ENCODE measurements at places on chromosomes 12 and 14.
A peak's percentile ranks its signal among the peaks of the same experiment; 100 is the strongest.

GRCh38 chr12:84986117-84986516 lies 50.0 kb downstream of the TSPAN19 start:
- no peak for DNase-seq

DNA sequence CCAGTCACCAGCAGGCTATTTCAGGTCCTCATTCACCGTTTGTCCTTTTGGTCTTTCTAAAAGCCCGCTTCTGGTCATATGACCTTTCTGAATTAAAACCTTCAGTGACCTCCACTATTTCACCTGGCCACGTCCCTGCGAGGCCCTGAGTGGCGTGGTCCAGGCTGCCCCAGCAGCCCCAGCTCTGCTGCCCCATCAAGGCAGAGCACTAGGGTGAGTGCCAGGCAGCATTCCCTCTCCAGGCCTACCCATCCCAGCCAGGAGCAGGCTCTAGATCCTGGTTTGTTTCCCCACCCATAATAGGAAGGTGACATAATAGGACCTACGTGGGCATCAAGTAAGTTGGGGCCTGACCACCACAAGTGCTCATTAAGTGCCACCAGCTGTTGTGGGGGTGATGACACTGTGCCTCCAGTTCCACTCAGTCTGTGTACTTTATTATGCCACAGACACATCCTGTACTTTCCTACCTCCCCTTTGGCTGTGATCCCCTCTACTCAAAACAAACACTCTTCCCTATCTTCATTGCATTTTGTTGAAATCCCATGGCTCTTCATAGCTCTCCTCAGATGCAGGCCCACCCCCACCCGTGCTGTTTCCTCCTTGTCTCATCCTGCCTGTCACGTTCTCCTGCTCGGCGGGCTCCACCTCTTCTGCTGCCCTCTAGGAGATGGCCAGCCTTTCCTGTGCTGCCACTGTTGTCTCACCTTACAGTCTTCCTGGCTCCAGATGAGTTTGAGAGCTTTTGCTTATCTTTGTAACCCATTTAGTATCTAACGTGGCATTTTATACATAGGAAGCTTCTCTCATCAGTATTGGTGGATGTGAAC lies 21.4 kb downstream of the CKB start:
- no peak for DNase-seq

- DNase-seq = no peak
Measured at GRCh38 chr14:96084796-96085195, 45.6 kb downstream of the C14orf132 start.

- DNase-seq = peak; percentile 58
Measured at GRCh38 chr12:63944586-63945228, 100.2 kb downstream of the SRGAP1 start.

DNA sequence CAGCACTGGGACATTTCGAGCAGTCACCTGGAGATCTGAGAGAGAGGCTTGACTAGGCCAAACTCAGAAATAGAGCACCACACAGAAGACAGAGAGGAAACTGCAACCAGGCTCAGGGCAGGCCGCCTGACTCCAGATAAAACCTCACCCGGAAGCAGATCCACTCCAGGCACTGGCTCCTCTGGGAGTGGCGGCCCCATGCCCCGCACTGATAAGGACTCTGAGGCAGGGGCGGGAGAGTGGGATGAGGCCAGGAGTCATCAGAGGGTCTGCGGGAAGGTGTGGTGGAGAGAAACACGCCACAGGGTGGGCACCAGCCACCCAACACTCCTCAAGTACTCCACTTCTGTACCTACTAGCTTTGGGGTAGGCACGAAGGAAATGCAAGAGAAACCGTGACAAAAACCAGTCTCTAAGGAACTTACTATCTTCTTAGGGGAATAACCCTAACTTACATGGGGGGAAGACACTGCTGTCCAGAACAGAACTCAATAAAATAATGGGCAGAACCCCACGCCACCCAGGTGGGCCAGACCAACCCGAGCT lies 71.3 kb downstream of the CHGA start:
- DNase-seq = no peak

- DNase-seq = no peak
Measured at GRCh38 chr12:96237465-96238077, 43.4 kb downstream of the ELK3 start.

DNA sequence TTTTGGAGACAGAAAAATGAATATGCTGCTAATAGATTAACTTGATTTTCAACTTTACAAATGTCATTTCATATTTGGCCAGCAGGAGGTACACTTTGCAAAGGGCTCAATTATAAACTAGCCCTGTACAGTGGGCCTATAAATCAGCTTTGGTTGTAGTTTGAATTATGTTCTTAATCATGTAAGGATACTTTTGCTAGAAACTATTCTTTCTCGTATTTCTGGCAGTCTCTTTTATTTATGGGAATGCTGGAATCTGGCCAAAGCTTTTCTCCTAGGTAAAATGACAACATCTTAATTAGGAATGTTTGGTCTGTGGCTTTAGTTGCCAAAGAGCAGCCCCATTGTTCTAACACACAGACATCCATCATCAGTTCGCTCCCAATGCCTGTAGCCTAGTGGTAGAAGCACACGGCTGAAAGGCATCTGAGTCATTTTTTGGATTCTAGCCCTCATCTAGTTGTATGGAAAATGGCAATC lies 1322.3 kb upstream of the SEL1L start:
- DNase-seq = peak; percentile 86

DNA sequence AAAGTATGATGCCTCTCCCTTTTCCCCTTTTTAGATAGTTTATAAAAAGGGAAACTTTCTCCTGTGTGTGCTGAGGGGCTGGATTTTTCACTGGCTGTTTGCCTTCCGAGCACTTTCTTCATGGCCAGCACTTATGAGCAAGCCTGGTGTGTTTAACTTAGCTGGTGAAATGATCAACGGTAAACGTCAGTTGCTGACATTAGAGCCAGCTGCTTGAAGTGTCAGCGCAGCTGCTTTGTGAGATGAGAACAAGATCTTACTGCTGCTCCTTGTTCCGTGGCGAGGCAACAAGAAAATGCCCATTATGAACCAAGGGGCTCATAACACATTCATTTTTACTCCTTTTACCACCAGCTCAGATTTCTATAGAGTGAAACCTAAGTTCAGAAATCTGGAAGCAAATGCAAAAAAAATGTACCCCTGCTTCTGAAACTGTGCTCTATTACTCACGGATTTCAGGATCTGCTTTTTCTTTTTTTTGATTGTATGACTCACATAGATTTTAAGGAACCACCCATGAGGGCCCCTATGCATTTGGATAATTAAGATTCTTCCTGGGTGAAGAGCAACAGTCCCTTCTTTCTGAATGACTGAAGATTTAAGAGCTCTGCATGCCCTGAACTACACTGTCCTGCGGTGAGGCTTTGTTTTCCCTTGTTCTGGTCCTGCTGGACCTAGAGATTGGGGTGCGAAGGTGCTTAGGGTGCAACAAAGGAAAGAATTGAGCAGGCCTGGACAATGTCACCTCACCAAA lies 74.3 kb upstream of the CPM start:
- peak; percentile 7 for DNase-seq

GRCh38 chr14:104660597-104660996 lies 28.8 kb upstream of the INF2 start:
- DNase-seq = no peak

GRCh38 chr12:99066726-99067125 lies 421.6 kb downstream of the APAF1 start:
- no peak for DNase-seq

DNA sequence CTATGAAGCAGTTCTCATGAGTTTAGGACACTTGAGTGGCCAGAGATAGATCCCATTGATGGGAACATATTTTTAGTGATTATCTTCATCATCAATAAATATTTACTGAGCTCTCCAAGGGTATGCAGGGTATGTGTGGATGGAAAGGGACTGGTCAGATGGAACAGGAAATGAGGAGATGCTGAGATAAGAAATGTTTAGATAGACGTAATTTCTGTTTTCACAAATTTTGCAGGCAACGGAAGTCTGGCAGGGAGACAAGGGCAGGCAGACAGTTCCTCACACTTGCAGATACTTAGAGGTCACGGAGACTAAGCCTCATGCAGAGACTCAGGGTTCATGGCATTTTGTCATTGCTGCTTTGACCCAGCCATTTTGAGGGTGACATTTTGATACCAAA lies 24.3 kb downstream of the BCL2L14 start:
- no peak for DNase-seq

DNA sequence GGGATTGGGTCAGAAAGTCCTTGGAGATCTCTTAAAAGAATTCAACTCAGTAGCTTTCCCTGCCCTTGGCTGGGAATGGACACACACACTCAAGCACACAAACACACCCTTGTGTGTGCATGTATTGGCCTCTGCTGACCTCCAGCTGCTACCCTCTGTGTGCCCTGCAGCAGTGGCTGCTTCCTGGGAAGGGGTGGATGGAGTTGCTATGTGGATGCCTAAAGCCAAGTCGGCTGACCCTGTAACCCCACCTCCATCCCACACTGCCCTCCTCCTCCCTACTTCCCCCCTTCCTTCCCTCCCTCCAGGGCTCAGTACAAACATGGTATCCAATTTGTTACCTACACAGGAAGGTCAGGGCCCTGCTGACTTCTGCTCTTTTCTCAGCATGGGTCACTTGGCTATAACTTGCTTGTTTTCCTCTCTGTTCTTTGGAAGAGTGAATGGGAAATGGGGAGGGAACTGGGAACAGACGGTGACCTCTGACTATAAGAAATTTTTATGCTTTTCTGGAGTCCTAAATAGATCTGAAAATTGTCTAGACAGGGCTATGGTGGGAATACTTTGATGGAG lies 351.6 kb upstream of the TBX3 start:
- no peak for DNase-seq

DNA sequence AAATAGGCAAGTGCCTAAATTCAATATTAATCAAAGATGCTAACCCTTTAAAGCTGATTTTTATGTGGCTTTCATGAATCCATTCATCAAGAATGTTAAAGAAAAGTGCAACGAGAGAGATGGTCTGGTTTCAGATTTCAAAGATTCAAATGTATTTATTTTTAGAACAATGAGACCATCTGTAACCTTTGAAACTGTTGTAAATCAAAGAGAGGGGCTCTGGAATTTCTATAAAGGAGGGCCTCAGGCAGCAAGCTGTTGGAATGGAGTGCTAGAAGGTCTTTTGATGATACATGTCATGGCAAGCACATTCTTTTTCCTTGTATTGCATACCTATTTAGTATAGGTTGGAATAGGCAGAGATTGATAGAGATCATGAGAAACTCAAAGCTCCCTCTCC lies 433.0 kb downstream of the LRIG3 start:
- DNase-seq = no peak

DNA sequence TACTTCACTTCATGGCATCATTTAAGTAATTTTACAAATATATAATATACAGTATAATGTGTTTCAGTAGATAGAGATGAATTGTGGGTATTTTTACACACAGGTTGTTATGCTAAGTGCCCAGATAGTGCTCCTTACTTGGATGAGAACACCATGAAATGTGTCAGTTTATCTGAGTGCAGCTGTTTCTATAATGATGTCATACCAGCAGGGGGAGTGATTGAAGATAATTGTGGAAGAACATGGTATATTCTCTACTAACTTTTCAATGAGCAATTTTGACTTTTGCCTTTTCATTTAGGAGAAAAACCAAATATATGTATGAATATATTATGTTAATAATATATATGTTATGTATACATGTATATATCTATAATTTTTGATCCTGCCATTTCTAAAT lies 221.6 kb downstream of the LRRK2 start:
- peak; percentile 8 for DNase-seq

DNA sequence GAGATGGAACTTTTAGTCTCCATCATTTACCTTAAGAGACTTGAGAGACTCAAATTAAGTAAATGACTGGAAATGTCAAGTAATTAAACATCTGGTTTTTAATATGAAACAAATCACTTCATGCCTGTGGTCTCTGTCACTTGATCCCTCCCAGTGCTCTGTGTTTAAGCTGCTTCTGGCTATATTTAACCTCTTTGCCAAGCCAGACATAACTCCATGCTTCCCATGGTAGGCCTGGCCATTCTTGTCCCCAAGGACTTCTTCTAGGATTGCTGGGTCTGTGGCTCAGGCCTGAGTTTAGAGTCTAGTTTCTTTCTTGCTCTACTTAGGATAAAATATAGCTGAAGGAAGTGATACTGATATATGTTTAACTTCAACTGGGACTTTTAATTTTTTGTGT lies 1013.6 kb downstream of the FLRT2 start:
- no peak for DNase-seq

DNA sequence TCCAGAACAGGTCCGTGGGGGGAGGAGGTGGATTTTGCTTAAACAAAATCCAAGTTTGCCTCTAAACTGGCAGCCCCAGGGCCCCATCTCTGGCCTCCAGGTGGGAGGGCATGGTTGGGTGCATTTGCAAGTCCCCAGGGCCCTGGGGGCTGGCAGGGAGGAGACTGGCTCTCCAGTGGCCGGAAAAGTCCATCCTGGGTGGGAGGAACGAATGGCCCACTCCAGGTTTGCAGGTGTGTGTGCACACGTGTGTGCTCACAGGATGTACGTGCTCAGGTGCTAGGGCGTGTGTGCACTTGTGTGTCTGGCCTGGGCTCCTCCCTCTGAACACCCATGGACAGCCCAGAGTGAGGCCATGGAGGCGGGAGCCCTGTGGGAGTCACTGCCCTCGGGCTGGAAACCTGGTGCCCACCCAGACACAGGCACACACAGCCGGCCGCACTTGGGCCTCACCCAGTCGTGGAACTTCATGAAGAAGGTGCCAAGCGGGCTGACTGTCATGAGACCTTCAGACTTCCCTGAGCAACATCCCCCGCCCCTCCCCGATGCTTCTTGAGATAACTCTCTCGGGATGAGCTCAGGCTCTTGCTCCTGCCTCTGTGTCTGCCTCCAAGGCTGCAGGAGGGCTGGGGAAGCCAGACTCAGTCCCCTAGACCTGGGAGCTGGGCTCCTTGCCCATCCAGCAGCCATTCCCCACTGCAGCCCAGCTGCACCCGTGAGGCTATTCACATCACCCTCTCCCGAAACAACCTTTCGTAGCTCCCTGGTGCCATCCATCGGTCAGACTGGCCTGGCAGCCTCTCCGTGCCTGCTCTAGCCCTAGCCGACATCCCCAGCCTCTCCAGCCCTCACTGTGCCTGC lies 9.4 kb downstream of the AHNAK2 start:
- no peak for DNase-seq

DNA sequence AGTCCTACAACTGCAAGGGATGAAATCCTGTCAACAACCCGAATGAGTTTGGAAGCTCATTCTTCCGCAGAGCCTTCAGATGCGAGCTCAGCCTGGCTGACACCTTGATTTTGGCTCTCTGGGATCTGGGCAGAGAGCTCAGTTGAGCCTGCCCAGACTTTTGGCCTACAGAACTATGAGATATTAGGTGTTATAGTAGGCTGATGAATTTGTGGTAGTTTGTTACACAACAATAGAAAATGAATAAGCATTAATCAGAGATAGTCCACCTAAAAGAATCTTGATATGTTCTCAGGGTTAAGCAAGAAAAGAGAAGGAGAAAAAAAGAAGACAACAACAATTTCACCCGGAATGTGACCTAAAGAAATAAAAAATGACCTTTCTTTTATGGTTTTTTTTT lies 30.4 kb upstream of the GZMB start:
- no peak for DNase-seq

- DNase-seq = no peak
Measured at GRCh38 chr12:24756479-24757024, 192.3 kb downstream of the BCAT1 start.

DNA sequence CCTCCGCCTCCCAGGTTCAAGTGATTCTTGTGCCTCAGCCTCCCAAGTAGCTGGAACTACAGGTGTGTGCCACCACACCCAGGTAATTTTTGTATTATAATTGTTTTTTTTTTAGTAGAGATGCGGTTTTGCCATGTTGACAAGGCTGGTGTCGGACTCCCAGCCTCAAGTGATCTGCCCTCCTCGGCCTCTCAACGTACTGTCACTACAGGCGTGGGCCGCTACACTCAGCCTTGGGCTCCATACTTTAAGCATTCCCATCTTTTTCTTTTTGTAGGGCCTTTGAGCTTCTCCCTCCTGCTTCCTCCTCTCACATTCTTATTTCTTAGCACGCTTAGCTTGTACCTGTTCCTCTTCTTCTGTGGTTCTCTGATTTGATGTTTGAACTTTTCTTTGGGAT lies 62.8 kb downstream of the SERPINA3 start:
- no peak for DNase-seq
